ENCODE measurements at places on chromosomes 6 and 20. TPM values are rescaled to one million over a fixed set of nuclear protein-coding genes. Genes with fewer than 3 reads are reported as not detected.

STMND1 gene
- total RNA-seq = not detected

RSPO3 gene
- total RNA-seq = not detected

PKIB gene
- total RNA-seq = 5.2 TPM

DNA sequence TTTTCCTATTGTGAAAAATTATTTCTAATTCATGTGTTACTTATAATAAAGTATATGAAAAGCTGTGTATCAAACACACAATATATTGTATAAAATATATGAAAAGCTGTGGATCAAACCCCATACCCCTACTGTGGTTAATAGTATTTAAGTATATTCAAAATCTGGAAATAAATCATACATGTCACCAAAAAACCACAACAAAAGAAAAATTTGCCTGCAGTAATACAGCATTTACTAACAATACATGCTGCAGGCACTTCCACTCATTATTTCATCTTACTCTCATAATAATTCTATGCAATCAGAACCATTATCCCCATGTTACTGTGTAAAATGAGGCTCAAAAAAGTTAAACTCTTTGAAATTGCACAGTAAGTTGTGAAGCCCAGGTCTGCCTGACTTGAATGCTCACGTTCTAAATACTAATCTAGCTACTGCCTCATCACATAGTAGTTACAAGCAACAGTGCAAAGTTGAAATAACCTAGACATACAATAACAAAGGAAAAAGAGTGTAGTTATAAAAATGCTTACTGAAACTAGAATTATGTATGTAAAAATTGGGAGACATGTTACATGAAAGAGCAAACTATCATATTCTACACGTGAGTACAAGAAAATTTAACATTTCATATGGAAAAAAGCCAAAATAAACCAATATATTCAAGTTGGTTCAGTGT lies 61.7 kb downstream of the FAM217A start:
- no peak for DNase-seq

GRCh38 chr6:157487110-157487773 lies 106.3 kb downstream of the ZDHHC14 start:
- no peak for DNase-seq

- peak; percentile 23 for DNase-seq
Measured at GRCh38 chr6:24520929-24521546, 26.3 kb downstream of the ALDH5A1 start.

- no peak for DNase-seq
Measured at GRCh38 chr6:99285881-99286280, 63.6 kb downstream of the FAXC start.

DNA sequence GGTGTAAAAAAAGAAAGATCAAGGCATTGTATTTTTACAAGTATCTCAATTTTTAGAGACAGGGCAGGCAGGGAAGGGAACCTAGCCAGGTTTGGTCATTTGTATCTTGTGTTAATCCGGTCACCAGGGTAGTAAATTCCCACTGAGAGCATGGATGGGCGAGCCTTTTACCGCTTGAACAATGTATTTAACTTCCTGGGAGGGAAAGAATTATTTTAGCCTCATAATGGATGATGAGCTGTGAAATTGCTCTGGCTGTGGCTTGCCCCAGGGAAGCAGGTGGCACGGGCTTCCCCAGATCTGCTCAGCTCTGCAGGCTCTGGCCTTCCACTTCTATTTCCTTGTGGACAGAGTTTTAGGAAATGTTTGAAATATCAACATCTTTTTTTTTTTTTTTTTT lies 72.9 kb downstream of the TOX2 start:
- no peak for DNase-seq

- no peak for DNase-seq
Measured at GRCh38 chr6:118501765-118502164, 46.3 kb upstream of the PLN start.

GRCh38 chr6:26087284-26088115 lies at the start of gene HFE:
TSS of gene HFE (plus strand) at chr6:26087429. CDS start at chr6:26087441, 12 bp downstream.
- peak; percentile 57 for DNase-seq

- DNase-seq = no peak
Measured at GRCh38 chr20:33662172-33662571, at the start of gene C20orf144. TSS of gene C20orf144 (plus strand) at chr20:33662327. CDS start at chr20:33662346, 19 bp downstream.

GRCh38 chr6:170456886-170457698 lies 96.0 kb downstream of the PSMB1 start:
- no peak for DNase-seq

GRCh38 chr6:67431076-67431475 lies 1204.0 kb upstream of the ADGRB3 start:
- no peak for DNase-seq

- peak; percentile 85 for DNase-seq
Measured at GRCh38 chr20:56373942-56374341, 15.2 kb downstream of the FAM210B start.

GRCh38 chr6:125200941-125201340 lies 47.4 kb downstream of the TPD52L1 start:
- no peak for DNase-seq

- no peak for DNase-seq
Measured at GRCh38 chr6:139530561-139530960, 156.1 kb upstream of the CITED2 start.

DNA sequence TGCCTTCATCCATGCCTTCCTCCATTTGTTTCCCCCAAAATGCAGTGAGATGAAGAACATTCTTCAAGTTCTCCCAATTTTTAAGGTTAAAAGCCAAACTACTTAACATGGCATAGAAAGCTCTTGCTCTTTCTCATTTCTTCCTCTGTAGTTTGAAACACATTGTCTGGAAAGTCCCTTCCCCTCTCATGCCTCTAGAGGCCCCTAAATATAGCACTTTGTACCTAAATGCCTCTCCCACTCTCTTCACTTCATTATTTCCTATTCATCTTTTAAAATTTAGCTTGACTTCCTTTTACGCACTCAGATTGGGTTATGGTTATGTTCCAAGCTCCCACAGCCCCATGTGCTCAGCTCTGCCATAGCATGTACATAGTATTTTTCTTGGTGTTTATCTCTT lies 389.3 kb downstream of the HDGFL1 start:
- no peak for DNase-seq

- no peak for DNase-seq
Measured at GRCh38 chr6:169906004-169906687, 154.7 kb downstream of the ERMARD start.

DNA sequence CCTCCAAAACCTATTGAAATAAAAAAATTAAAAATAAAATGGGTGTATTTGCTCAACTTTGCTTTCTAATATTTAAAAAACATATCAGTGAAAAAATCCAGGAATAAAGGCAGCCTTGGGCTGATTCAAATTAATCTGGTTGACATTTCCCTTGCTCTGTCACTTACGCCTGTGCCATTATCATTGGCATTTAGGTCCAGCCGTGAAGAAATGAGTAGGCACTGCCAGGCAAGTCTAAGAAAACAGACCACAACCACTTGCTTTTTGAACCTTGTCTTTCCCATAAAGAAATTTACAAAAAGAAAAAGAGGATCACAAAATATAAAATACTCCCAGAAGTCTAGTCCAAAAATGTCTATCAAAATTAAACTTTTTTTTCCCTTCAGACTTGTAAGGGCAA lies 59.2 kb upstream of the HBS1L start:
- DNase-seq = no peak

Measured in H4 (cell line).